ENCODE measurements at places on chromosomes 3 and 15.

DNA sequence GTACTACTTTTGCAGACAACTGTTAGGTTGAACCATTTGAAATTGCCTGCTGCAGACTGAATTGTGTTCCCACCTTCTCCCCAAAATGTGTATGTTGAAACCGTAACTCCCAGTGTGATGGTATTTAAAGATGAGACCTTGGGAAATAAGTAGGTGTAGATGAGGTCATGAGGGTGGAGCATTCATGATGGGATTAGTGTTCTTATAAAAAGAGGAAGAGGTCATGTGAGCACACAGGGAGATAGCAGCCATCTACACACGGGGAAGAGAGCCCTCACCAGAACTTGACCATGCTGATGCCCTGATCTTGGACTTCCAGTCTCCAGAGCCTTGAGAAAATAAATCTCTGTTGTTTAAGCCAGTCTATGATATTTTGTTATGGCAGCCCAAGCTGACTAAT is 17.4 kb upstream of the FHIT start:
- DNase-seq: no peak

GRCh38 chr3:48543271-48543866 is 13.2 kb downstream of the PFKFB4 start:
- DNase-seq: no peak

DNA sequence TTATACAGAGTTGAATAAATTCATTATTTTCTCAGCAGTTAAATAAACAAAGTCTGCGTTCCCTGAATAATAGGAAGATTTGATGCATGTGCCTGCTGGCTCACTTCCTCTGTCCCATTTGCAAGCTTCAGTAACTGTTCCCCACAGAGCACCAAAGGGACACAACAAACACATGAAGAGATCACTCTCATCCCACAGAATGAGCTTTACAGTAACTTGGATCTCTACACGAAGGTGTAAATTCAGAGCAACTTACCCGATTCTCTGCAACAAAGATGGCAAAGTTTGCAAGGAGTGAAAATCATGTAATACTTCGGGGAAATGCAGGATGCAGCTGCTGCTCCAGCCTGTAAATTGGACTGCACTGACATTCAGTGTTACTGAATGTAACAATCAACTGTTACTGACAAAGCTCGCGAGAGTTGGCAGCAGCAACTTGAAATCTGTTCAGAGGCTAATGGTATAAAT is at the start of gene BCHE:
TSS of gene BCHE (minus strand) at position 366 of the 468 bp plus-strand sequence. CDS start 6,390 bp downstream, outside the sequence.
- DNase-seq: no peak

DNA sequence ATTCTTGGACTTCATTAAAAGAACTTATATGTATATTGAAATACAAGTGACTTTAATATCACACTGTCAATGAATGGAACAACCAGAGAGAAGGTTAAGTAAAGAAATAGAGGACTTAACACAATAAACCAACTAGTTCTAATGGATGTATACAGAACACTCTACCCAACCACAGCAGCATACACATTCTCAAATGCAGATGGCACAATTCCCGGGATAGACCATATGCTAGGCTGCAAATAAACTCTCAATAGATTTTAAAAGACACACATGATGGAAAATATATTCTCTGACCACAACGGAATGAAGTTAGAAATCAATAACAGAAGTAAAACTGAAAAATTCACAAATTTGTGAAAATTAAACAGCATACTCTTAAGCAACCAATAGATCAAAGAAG is 214.3 kb upstream of the LINGO1 start:
- no peak for DNase-seq

- no peak for DNase-seq
Measured at GRCh38 chr3:38837358-38837757, 21.3 kb upstream of the SCN10A start.

- no peak for DNase-seq
Measured at GRCh38 chr15:50876260-50876988, 32.1 kb upstream of the AP4E1 start.

DNA sequence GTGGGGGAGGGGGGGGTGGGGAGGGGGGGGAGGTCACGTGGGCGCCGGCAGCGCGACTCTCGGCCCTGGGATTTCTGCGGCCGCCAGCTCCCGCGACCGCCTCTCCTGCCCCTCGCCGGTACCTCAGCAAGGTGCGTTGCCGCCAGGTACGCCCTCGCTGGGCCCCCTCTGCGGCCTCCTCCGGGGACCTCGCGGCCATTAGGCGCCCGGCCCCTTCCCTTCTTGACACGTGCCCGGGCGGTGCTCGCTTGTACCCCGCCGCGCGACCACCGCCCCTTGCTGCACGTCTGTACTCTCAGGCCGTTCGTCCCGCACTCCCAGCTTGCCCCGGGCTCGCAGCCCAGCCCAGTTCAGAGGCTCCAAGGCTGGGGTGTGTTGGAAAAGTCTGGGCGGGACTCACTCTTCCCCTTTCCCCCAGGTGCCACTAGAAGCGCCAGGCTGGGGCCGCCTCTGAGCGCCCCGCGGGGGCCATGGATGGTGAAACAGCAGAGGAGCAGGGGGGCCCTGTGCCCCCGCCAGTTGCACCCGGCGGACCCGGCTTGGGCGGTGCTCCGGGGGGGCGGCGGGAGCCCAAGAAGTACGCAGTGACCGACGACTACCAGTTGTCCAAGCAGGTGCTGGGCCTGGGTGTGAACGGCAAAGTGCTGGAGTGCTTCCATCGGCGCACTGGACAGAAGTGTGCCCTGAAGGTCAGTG is at the start of gene MAPKAPK3:
TSS of gene MAPKAPK3 (plus strand) at position 56 of the 696 bp plus-strand sequence. CDS start at position 471, 415 bp downstream.
- DNase-seq: no peak

- no peak for DNase-seq
Measured at GRCh38 chr3:107275511-107275910, 101.7 kb upstream of the CCDC54 start.

DNA sequence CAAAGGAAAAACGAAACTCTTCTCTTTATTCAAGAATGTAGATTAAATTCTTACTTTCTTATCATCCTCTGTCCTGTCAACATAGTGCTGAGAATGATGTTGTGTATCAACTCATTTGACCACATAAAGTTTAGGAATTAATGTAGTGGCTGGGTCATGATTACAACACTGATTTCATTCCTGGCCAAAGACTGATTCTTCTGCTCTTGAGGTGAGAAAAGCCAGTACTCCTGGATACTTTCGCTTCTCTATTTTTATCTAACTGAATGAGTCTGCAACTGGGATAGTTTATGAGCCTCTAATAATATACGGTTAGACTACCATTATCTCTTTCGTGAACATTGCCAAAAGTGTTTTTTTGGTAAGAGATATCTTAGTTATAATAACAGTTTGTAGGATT is 173.0 kb downstream of the LPP start:
- no peak for DNase-seq

DNA sequence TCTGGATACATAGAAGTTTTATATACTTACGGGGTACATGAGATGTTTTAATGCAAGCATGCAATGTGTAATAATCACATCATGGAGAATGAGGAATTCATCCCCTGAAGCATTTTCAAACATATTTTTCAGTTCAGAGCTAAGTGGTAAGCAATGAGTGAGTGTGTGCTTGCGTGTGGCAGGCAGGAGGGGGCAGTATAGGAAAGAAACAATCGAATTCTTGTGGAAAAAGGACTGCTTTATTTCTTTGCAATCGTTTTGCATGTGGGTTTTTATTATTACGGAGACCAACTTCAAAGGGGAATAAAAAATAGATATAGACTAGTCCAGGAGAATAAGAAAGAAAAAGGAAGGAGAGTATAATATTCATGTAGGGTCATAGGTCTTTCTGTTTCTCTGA is 271.6 kb downstream of the CHL1 start:
- no peak for DNase-seq

DNA sequence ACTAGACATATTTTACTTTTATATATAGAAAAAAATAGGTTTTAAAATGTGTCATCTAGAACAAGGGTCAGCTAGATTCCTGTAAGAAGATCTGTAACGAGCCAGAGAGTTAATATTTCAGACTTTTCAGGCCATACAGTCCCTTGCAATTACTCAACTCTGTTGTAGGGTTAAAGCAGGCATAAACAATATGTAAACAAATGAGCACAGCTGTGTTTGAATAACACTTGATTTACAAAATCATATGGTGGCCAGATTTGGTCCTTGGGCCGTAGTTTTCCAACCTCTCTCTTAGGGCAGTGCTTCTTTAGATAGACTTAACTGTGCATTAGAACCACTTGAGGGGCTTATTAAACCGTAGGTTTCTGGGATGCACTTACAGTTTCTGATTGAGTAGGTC is 19.6 kb downstream of the LRRC57 start:
- no peak for DNase-seq

- DNase-seq: no peak
Measured at GRCh38 chr15:101115393-101115785, 136.5 kb downstream of the CHSY1 start.

DNA sequence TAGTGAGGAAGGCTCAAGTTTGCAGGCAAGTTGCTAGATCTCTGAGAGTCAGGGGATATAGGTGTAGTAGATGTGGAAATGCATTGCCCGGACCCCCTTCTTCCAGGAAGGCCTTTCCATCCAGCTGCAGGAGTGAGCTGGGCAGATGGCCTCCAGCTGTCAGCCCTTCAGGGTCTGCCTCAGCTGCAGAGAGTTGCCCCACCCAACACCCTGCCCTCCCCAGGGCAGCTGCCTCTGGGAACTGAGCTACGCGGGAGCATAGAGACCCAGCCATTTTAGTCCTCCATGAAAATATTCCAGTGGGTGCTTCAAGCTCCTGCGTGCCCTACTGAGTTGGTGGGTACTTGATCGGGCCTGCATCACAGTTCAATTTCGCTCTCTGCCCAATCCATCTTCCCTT is 29.6 kb downstream of the SPG21 start:
- DNase-seq: no peak

DNA sequence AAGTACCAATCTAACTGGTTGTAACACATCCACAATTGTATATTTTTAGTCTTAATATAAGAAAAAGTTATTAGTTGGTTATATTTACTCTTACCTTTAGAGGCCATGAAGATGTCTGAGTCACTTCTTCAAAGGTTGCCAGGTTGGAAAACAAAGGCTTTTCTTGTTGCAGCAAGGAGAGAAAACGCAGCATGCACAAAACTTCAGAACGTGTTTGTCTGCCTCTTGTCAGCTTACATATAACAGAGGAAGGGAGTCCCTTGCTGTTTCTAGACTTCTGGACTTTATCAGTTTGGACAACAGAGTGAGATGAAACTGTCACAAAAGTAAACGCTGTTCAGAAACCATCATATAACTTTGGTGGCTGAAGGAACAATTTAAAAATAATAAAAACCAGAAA is at the start of gene PLSCR5:
TSS of gene PLSCR5 (minus strand) at position 241 of the 400 bp plus-strand sequence. CDS start at position 107, 134 bp downstream.
- no peak for DNase-seq

DNA sequence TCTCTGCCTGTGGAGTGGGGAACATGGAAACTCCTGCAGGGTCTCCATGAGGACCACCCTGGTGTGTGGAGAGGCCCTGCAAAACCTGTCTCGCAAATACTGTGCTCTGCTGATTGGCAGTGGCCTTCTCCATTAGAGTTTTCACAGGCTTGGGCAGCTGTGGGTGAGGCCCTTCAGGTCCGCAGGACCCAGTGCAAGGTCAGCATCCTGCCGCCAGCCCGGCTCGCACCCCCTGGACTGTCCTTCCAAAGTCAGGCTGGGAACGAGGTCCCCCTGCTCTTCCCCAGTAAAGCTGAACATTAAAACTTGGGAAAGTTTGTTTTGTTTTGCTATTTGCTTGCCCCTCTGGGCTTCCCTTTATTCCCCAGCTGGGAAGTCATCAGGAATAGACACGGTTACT is 85.0 kb upstream of the PLXNA1 start:
- no peak for DNase-seq
